ENCODE measurements at places on chromosomes 4 and X. TPM values are rescaled to one million over a fixed set of nuclear protein-coding genes. Genes with fewer than 3 reads are reported as not detected.

DNA sequence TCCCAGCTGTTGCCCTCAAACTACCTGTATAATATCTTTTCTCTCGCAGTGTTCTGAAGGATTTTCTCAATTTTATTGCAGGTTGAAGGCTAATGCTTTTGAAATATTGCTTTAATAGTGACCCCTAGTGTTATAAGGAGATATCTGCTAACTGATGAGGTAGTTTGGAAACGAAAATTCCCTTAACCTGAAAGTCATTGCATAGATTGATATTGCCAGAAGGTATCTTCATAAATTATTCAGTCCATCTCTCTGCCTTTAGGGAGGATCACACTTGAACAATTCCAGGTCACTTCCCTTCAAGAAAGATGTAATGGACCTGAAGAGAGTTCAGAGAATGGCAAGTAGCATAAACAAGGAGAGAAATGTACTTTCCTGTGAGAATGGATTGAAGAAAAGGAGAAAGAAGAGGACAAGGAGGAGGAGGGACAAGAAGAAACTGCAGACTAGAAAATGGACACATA is 44.1 kb downstream of the TIGD4 start:
- DNase-seq, result no peak

DNA sequence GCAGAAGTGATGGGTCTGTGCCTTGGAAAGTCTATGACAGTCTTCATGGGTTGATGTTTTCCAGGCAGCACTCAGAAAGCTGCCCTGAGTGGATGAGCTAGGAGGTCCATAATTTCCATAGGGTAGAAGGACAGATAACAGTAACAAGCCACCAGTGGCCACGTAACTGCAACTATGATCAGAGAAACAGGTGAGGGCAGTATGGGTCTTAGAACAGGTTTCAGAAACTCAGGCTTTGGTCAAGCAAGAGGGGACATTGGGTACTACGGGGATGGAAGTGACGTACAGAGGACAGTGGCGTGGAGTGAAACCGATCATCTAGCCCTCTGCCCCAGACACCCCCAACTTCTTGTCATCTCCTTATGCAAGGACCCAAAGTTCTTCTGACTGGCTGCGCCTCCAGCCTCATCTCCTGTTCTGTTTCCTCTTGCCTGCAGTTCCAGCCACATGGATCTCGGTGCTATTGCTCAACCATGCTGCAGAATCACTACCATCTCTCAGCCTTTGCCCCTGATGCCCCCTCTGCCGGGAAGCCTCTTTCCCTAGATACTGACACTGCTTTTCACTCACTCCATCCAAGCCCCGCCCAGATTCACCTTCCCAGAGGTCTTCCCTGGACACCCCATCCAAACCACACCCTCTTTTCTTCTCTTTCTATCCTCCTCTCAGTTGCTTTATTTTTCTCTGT is 123.4 kb downstream of the MFAP3L start:
- DNase-seq, result no peak

GRCh38 chr4:34245276-34245675 is 1999.0 kb downstream of the ARAP2 start:
- no peak for DNase-seq

DNA sequence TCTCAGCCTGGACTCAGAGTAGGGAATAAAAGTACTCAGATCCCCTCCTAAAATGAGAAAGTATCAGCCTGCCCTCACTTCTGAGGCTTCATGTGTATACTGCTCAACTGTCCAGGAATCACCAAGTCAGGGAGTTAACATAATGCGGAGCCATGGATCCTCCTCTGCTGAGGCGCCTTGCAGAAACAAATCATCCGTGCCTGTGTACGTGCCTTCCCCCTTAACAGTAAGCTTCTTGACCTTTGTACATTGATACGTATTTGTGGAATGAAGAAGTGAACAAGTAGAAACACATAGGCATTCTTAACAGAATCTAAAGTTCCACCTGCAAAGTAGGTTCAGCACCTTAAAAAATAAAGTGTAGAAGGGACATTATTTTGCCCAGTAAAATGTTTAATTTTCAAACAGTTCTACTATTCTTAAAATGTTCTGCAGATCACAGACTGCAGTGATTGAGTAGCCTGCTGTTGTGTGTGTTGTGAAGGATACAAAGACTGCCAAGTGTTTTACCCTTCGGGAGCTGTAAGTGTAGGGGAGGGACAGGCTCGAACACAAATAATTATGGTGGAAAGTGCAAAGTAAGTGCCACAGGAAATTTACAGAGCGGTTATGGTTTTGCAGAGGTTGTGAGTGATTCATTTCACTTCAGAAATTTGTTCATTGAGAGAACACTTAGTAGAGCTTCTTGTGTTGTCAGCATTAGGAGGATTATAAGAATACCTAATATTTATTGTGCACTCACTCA is 61.9 kb downstream of the ARHGAP10 start:
- peak; percentile 39 for DNase-seq

Gene ARHGAP6
- total RNA-seq, result not detected

Gene PPP4R3C
- total RNA-seq, result not detected

Gene NOX1
- total RNA-seq, result not detected

All from activated T-cell treated with anti-CD3 and anti-CD28 coated beads, Interleukin-2, amount 50 U/mL, for 72 hours (primary cell).